Tongue (tissue), 3 donors: ENCODE measurements at places on chromosomes 3 and 15. TPM values are rescaled to one million over a fixed set of nuclear protein-coding genes. Genes with fewer than 3 reads are reported as not detected.

The NDN gene
- total RNA-seq = 194 TPM

The ABHD6 gene
- total RNA-seq = 8.3 TPM

The SAMMSON gene
- 0.41 TPM for total RNA-seq

The INKA1 gene
- total RNA-seq = 12.3 TPM

The ZMYND10 gene
- total RNA-seq = not detected

The TMEM207 gene
- not detected for total RNA-seq

The HHLA2 gene
- not detected for total RNA-seq

The MRPS11 gene
- 21.8 TPM for total RNA-seq

The ITIH1 gene
- total RNA-seq = not detected

The GPR27 gene
- total RNA-seq = 5.1 TPM

The SPESP1 gene
- total RNA-seq = 1.8 TPM

The BFSP2 gene
- not detected for total RNA-seq

The DNAJB11 gene
- total RNA-seq = 45.7 TPM

The PPP2R3A gene
- 117 TPM for total RNA-seq

The UPK1B gene
- total RNA-seq = 9.4 TPM

The RBM5 gene
- total RNA-seq = 204 TPM

The SLC12A8 gene
- 9.0 TPM for total RNA-seq

The A4GNT gene
- not detected for total RNA-seq

The CLDN18 gene
- total RNA-seq = 0.62 TPM

The SERINC4 gene
- total RNA-seq = 0.10 TPM

The STAB1 gene
- total RNA-seq = 56.5 TPM

The CFAP100 gene
- total RNA-seq = not detected

The POPDC2 gene
- total RNA-seq = 38.7 TPM

The TTLL13 gene
- not detected for total RNA-seq
